ENCODE measurements at places on chromosomes 2 and 18.

DNA sequence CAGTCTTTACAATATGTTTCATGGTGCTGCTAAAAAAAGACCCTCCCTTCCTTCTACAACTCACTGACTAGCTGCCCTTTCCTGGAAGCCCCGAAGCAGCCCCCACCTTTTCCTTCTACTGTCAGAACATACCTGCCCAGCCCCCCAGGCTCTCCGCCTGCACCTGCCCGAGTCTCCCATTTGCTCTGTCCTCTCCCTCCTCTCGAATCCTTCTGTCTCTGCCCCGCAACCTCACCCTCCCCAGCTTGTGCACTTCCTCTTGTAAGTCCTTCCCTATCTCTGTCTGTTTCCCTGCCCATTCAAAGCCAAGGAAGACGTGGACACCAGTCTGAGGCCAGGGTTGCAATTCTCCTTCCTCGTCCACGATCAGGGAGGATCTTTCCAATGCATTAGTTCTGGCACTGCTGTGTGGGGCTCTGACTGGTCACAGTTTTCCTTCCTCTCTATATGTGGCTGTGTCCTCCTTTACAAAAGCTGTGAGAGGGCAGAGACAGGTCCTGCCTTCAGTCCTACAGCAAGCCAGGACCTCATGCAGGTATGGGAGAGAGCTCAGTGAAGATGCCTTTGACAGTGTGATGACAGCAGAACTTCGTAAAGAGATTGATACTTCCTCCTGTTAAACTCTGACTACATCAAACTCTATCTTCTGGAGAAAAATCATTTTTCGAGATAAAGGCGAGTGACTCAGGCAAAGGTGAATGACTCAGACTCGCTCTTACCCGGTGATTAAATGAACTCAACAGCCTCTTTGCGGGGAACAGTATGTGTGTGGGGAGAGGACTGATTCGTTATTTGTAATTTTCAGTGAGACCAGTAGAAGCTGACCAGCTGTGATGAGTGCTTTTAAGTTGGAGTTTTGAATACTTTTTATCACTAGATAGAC is 14.2 kb downstream of the TNFRSF11A start:
- peak; percentile 24 for DNase-seq

- DNase-seq = no peak
Measured at GRCh38 chr2:96656540-96656939, 14.0 kb downstream of the FER1L5 start.

DNA sequence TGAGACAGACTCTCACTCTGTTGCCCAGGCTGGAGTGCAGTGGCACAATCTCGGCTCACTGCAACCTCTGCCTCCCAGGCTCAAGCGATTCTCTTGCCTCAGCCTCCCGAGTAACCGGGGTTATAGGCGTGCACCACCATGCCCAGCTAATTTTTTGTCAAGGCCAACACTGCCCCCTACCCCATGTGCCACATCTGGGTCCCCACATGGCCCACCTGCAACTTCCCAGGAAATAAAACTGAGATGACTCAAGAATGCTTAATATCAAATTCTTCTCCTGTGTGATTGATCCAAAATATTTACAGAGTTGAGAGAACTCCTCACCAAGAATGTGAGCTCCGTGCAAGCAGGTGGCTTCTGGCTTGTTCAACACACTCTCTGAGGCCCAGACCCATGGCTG is 9.1 kb downstream of the AP1S3 start:
- no peak for DNase-seq

DNA sequence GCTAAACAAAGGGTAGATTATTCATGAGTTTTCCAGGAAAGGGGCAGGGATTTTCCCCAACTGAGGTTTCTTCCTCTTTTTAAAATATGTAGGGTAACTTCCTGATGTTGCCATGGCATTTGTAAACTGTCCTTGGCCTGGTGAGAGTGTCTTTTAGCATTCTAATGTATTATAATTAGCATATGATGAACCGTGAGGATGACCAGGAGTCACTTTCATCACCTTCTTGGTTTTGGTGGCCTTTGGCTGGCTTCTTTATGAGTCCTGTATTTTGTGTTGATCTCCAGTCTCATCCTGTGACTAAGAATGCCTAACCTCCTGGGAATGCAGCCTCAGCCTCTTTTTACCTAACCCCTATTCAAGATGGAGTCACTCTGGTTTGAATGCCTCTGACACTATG is 391.0 kb upstream of the LINC00305 start:
- no peak for DNase-seq

DNA sequence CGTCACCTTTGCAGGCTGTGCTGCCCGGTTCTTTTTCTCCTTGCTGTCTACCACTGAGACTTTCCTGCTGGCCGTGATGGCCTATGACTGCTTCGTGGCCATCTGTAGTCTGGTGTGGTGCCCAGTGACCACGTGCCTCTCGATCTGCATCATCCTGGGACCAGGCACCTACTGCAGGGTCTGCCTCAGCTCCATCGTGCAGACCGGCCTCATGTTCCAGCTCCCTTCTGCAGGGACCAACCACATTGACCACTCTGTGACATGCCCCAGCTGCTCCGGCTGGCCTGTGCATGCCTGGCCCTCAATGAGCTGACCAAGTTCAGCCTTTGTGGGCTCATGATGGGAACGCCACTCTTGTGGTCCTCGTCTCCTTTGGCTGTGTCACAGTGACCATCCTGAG is 26.7 kb downstream of the COPS9 start:
- no peak for DNase-seq

DNA sequence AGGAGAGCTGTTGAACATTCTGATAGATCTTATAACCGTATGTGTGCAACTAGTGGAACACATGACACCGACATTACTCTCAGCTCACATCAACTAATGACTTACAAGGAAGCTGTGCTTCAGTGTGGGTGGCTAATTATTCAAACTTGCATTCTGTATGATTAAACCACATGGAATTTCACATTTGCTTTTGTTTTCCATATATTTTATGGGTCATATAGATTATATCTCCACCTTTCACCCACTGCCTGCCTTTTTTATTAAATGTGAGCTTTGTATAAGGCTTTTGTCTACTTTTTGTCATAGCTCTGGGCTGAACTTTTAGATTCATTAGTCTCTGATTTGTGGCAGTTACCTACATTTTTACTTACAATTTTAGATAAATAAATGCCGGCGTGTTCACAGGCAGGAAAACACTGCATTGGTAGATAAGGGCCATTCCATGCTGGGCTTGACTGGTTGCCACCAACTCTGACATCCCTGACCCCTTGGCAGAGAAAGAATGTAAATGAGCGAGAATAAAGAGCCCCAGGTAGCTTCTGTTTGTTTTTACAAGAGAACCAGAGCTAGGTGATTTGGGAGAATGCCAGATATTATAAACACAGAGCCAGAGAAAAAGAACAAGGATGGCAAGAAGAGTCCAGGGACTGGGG is 35.7 kb downstream of the LYPD6 start:
- peak; percentile 63 for DNase-seq

GRCh38 chr2:126781806-126782205 is 116.9 kb upstream of the TEX51 start:
- no peak for DNase-seq

DNA sequence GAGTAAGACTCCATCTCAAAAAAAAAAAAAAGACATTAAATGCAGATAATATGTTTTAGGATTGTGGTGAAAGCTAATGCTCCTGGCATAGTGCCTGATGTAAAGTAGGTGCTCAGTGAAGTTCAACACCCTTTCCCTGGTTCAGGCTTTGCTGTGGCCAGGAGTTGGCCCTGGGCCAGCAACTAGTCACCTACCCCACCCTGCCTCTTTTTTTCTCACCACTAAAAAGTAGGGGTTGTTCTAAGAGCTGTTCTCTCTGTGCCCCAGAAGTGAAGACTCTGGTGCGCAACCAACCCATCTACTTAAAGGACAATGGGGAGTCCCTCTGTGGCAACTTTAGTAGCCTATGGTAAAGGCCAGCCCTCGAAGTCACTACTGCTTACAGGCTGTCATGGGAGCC is 75.9 kb downstream of the DNMT3A start:
- no peak for DNase-seq

GRCh38 chr2:17821080-17821479 is 4.8 kb downstream of the MSGN1 start:
- no peak for DNase-seq

GRCh38 chr2:30266051-30266621 is 34.8 kb downstream of the LBH start:
- no peak for DNase-seq

DNA sequence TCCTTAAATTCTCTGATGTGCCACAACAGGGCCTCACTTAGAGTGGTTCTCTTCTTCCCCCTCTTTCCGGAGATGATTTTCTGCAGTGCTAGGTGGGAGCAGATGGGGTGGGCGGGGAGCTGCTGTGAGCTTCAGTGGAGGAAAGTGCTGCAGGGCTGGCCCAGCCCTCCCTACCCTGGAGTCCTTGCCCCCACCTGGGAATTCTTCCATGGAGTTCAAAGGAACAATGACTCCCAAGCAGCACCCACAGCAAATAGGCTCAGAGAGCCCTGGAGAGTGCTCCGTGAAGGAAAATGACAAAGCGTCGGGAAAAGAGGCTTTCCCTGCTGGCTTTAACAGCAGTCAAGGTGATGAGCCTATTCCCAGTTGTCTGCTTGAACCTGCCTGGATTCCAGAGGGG is 28.8 kb downstream of the LOXHD1 start:
- DNase-seq = no peak

DNA sequence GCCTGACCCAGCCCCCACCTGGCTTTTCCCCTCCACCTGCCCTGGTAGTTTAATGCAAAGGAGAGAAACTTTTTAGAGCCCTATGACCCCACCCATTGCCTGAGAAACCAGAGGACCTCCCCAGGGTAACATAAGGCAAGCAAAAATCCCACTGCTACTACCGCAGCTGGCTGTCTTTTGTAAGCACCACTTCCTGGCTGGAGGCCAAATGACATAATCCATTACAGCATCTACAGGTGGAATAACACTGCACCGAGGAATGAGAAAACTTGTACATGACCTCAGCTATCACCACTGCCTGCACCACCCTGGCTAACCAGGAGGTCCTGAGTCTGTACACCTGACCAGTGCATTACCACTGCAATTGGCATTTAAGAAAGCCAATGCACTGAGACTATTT is 149.6 kb upstream of the GALNT5 start:
- peak; percentile 9 for DNase-seq

DNA sequence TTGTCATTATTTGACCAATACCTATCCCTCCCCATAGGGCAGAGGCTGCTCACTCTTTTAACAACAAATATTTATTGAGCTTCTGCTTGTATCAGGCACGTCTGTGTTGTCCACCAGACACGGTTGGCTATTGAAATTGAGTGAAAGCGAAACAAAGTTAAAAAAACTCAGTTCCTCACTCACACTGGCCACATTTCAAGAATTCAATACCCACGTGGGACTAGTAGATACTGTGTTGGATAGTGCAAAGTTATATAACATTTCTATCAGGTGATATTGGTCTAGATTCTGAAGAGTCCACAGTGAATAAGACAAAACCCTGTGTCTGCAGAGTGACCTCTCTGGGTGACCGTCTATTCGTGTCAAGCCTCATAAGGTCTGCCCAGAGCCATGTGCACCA is 43.9 kb upstream of the GALR1 start:
- DNase-seq = no peak

DNA sequence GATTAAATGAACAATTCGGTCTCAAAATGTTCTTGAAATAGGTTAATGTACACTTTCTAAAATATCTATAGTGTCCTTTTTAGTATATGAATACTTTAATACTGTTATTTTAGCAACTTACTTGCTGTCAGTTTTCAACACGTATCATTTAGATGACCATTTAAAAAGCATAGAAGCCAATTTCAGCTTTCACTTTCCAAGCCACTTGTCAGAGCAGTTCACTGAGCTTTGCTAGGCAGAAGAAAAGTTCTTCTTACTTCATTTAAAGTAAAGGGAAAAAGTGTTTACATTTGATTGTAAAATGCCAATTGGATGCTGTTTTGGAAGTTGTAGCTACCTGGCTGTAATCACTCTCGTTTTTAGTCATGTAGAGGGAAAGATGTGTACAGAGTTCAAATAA is 126.0 kb downstream of the KCNH7 start:
- no peak for DNase-seq

GRCh38 chr2:181937473-181937872 is 45.9 kb downstream of the ITPRID2 start:
- DNase-seq = peak; percentile 33

DNA sequence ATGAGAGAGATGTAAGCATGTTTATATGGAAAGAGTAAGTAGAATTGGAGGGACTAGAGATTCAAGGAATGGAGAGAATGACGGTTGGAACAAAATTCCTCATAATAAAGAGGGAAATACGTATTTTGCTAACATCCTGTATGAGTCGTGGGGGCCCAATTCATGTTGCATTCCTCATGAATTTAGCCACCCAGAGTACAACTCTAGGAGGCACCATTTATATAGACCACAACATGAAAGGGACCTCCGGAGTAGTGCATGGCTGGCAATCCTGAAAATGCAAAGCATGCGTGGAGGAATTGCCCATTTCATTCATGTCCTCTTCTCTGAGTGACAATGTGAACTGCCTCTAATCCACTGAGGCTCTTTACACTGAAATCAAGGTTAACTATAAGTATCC is 168.2 kb downstream of the ZEB2 start:
- no peak for DNase-seq

GRCh38 chr2:38147333-38148121 is 71.6 kb upstream of the CYP1B1 start:
- peak; percentile 36 for DNase-seq

DNA sequence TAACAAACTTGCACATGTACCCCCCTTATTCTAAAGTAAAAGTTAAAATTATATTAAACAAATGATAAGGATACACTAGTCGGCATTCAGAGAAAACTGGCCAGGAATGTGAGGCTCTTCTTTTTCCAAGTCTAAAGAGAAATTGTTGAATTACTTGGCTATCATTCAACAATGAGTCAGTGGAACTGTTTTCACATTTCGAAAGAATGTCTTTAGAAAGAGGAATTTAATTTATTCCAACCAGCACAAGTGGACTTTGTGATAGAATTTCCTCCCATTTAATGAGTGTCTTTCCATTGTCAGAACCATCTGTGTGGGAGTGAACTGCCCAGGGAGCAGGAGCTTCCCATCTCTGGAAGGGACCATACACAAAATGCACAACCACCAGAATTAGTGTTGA is 792.2 kb downstream of the EPHA4 start:
- peak; percentile 46 for DNase-seq

- no peak for DNase-seq
Measured at GRCh38 chr18:23738151-23738550, 48.9 kb downstream of the LAMA3 start.

DNA sequence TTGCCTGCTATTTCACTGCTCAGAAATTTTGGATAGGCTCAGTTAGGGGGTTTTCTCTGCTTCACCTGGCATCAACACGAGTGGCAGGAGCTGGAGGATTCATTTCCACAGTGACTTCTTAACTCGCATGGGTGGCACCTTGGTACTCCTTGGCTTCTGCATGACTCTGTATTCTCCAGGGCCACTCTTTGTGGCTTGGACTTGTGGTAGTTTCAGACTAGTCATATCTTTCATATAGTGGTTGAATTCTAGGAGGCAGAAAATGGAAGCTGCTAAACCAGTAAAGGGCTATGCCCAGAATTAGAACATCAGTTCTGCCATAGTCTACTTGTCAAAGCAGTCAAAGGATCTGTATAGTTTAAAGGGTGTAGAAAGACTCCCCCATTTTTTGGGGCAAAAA is 6.8 kb downstream of the MAIP1 start:
- no peak for DNase-seq

- DNase-seq = no peak
Measured at GRCh38 chr18:60534538-60534937, 162.0 kb upstream of the MC4R start.

- no peak for DNase-seq
Measured at GRCh38 chr2:10158681-10159080, 36.1 kb downstream of the RRM2 start.
